ENCODE measurements at places on chromosomes 3 and 15.
A peak's percentile ranks its signal among the peaks of the same experiment; 100 is the strongest.

DNA sequence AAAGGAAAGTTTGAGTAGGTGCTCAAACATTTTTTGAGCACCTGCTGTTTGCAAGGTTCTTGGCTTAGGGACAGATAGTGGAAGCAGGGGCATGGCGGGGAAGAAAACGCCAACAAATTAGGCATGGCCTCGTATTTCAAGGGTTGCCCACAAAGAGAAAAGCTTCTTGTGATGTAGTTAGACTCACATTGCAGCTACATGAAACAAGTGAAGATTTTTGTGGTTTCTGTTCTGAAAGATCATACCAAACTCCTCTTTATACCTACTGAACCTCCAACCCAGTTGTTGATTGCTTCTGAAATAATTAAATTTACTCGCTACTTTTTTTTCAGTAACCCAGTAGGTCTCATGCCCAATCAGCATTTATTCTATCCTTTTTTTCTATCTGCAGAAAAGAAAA lies 23.5 kb upstream of the RARB start:
- DNase-seq = no peak

DNA sequence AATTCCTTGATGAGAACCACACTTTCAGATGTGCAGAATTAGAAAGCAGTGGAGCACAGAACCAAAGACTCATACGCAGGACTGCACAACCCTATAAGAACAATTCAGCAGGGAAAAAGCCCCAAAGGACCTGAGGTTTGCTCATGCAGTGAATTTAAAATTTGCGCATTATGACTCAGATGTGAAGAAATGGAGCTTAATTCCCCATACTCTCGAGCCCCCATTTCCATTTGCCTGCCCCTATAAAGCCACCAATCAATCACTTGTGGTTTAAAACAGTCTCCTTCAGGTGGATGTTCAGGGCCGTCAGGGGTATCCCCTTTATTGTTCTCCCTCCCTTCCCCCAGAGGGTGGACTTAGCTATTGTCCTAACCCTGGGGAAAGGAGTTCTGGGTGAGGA lies 221.2 kb downstream of the IGSF11 start:
- no peak for DNase-seq

- peak; percentile 91 for DNase-seq
These were observed 95.5 kb upstream of the DPPA4 start for GRCh38 chr3:109432833-109433232.

GRCh38 chr3:65526656-65527055 lies 512.1 kb downstream of the MAGI1 start:
- DNase-seq = no peak

- no peak for DNase-seq
These were observed 3.6 kb upstream of the ZNF774 start for GRCh38 chr15:90348456-90348855.

GRCh38 chr3:152300029-152300731 lies 31.5 kb downstream of the MBNL1 start:
- no peak for DNase-seq

DNA sequence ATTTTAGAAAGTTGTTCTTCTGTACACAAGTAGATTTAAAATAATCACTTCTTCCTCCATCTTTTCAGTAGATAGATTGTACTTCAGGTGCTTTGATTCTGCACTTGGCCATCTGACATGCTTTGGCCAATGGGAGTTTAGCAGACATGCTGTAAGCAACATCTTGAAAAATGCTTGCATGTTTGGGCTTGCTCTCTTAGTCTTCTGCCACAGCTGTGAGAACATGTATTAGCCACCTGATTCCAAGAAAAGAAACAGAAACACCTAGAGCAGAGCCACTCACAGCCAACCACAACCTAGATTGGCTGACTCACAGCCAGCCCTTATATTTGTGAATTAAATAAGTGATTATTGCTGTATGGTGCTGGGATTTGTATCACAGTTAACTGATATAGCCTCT lies 70.2 kb upstream of the GADL1 start:
- DNase-seq = no peak

DNA sequence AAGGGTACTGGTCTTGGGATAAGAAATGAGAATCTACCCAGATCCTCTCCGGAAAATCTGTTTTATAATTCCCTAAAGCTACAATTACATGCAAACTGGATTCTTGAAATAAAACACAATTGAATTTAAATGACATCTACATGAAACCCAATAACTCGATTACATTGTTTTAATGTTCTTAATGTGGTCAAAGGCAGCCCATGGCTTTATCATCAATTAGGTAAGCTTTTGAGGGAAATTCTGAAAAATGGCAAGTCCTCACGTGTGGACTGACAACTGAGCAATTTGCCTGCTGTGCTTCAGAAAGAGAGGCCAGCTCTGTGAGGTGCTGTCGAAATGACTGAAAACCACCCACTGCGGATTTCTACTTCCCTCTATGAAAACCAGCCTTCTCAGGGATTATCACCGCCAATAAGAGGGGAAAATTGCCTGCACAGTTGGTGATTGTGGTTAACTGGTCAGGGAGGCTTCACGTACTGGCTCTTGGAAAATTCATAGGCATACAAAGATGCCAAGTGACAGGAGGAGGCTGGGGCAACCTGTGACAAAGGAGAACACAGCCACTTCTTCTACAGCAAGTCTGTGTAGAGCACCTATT lies 200.8 kb upstream of the SLCO3A1 start:
- peak; percentile 37 for DNase-seq

DNA sequence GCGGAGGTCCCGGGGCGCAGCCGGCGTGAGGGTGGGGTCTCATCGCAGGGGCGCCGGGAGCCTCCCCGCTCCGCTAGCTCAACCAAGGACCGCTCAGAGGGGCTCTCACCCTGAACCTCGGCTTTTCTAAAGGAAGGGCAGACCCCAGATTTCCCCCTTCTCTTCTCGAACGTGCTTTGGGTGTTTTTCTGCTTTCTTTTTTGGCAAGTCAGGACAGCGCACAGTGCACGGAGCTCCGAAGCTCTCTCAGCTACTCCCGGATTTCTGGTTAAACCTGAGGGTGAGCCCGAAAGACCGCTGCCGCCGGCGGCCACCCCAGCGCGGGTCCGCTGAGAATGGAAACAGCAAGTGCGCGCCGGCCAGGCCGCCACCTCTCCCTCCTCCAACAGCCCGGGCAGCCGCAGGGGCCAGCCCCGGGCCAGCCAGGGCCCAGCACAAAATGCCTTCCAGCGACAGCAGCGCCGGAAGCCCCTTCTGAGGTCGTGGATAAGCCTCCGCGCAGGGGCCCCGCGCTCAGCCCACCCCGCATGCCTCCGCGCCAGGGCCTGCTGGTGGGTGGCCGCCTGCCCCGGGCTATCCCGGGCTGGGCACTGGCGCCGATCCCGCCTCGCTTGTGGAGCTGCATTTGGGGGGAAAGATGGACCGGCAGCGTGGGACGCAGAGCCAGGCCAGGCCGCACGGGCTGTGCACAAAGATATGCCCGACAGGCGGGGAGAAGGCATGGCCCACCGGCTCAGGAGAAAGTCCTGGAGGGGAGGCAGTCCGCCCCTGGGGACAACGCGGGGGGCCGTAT lies 8.2 kb upstream of the OCA2 start:
- peak; percentile 66 for DNase-seq

DNA sequence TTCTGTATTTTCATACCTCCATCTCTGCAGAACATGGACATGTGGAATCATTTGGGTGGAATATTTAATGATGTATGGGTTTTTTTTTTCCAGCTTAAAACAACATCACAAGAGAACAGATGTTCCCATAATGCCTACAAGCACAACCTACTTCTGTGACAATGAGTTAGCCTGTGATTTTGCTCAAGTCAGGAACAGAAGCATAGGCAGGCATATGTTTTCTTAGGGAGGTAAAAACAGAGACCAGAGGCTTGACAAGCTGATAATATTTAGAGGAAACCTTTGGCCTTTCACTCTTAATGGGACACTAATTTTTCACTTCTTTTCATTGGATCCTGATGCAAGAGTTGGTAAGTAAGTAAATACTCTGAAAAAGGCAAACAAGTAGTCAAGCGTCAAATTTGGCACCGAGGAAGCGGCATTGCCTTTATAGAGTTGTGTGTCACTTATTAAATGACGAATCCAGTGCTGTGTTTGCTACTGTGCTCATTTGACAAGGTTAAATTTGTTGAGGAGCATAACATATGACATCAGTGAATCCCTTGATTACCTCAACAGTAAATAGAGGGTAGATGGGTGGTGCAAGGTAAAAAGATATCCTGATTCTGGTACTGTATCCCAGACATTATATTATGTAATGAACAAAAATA lies 66.7 kb upstream of the RBMS3 start:
- DNase-seq = no peak

GRCh38 chr15:88842156-88842555 lies 38.9 kb downstream of the ACAN start:
- DNase-seq = no peak

DNA sequence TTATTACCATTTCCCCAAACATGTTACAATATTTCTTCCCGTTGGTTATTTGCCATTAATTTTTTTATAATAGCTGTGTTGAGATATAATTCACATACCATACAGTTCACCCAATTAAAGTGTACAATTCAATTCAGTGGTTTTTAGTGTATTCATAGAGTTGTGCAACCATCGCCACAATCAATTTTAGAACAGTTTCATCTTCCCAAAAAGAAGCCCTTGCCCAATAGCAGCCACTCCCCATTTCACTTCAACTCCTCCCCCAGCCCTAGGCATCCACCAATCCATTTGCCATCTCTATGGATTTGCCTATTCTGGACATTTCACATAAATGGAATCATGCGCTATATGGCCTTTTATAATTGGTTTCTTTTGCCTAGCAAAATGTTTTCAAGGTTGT lies 225.1 kb downstream of the EPHB1 start:
- DNase-seq = no peak

GRCh38 chr3:196159952-196160804 lies 51.0 kb downstream of the ZDHHC19 start:
- DNase-seq = no peak

DNA sequence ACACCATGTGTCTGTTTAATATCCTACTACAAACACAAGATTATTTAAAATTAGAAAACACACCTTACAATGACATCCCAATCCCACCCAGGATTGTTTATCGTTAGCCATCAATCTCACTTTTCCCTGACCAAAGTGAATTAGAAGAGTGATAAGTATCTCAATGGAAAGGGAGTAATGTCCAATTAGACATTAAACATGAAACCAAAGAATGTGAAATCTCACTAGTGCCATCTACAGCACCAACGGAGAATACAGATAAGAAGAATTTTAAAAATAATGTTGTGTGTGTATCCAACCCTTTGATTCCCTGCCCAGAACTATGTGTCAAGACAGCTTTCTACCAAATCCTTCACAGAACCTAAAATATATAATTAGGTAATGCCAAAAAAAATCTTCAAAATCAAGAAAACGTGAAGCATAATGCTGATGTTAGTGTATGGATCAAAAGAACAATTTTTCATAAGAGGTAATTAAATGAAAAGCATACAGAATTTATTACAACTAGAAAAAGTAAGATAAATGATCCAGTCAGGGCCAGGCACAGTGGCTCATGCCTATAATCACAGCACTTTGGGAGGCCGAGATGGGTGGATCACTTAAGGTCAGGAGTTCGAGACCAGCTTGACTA lies 64.2 kb downstream of the SCAPER start:
- peak; percentile 22 for DNase-seq

DNA sequence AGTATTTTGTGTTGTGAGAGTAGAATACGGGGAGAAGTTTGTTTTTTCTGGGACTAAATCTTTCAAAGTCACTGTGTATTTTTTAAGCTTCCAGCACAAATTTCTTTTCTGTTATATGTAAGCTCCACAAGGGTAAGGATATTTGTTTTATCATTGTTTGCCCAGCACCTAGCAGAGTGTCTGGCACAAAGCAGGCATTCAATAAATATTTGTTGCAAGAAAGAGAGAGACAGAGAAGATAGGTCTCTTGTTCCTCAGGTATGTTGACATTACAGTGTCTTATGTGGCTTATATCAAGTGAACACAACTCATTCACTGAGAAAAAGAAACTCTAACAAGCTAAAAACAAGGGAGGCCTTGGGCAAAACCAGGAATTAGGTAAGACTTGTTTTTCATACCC lies 26.6 kb upstream of the FNDC3B start:
- DNase-seq = no peak

- DNase-seq = no peak
These were observed 10.1 kb upstream of the CCDC80 start for GRCh38 chr3:112651071-112651470.

- DNase-seq = no peak
These were observed 104.3 kb upstream of the FRMD4B start for GRCh38 chr3:69490235-69490634.

Measured in neural progenitor cell (in vitro differentiated cells).